ENCODE measurements at places on chromosomes 7 and 10.
A peak's percentile ranks its signal among the peaks of the same experiment; 100 is the strongest.

DNA sequence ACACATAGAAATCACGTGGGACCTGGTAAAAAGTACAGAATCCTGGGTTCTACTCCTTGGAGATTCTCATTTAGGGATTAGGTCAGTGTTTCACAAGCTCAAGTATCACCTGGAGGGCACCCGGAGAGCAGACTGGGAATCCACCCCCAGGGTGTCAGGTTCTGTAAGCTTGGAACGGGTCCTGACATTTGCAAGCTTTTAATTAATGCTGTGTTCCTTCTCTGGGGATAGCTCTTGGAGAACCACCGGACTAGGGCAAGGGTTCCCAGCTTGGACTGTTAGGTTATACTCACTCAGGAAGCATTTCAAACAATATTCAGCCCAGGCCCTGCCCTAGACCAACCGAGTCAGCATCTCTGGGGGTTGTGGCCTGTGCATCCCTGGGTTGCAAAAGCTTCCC is 23.0 kb downstream of the TCF7L2 start:
- no peak for DNase-seq

DNA sequence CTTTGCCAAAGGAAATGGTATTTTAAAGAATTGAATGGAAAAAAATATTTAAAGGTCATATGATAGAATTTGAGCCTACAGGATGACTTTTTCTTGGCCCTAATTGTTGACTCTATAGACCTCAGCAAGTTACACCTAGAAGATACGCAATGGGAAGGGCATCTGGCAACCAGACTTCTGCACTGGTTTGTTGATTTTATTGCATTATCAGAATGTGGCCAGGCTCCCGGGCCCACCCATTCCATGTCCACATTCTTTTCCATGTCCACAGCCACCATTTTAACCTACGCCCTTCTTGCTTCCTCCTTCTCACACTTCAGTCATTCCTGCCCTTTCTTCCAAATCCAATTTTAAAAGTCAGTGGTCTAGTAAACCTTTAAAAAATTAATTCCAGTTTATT is 738.4 kb downstream of the SUGCT start:
- DNase-seq, result no peak

GRCh38 chr10:75399461-75400162 is 2.0 kb downstream of the ZNF503 start:
- DNase-seq, result no peak

GRCh38 chr7:36967387-36967786 is 243.1 kb upstream of the AOAH start:
- DNase-seq, result no peak

GRCh38 chr10:123200531-123200930 is 46.3 kb downstream of the BUB3 start:
- no peak for DNase-seq

GRCh38 chr10:11875494-11876281 is 52.5 kb downstream of the PROSER2 start:
- DNase-seq, result no peak

- DNase-seq, result peak; percentile 6
Measured at GRCh38 chr7:80681272-80681885, 42.9 kb downstream of the CD36 start.

DNA sequence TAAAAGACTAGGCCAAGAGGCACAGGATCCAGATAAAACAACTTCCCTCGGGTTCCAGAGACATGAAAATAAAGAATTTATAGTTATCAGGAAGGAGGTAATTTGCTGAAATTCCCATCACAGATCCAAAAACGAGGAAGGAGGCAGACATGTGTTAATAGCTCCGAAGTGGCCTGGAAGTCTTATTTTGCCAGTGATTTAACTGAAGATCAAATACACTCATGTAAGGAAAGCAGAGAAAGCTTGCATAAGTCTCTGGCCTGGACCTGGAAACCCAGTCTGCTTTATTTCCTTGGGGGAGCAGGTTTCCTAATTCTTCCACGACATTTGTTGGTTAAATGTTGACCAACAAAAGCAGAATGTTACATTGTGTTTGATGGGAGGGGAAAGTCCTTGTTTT is 498.7 kb upstream of the C7orf33 start:
- no peak for DNase-seq

- DNase-seq, result no peak
Measured at GRCh38 chr10:23467012-23467411, 28.1 kb downstream of the OTUD1 start.

GRCh38 chr10:8588135-8588534 is 533.6 kb downstream of the GATA3 start:
- DNase-seq, result no peak

DNA sequence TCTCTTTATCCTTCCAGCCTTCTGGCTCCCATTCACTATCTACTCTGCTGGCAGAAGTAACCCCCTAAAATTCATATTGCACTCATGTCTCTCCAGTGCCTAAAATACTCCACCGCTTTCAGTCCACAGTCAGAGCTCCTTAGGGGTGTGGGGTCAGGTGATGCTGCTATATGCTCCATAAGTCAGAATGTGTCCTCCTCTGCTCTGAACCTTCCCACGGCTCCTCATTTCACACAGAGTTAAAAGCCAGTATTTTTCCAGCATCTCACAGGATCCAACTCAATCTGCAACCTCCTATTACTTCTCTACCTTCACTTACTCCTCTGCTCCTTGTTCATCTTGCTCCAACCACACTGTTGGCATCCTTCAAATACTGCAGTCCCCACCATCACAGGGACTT is 31.1 kb upstream of the CHCHD3 start:
- DNase-seq, result no peak

- no peak for DNase-seq
Measured at GRCh38 chr10:24952707-24953645, 570 bp upstream of the PRTFDC1 start.

GRCh38 chr7:155950898-155951553 is 138.8 kb upstream of the SHH start:
- DNase-seq, result no peak

- DNase-seq, result no peak
Measured at GRCh38 chr10:90175161-90175681, 473.8 kb downstream of the KIF20B start.

All from NCI-H2029 (cell line).